DMS153 (cell line): ENCODE measurements at places on chromosomes 7 and 10.

GRCh38 chr7:90678986-90679385 is 82.9 kb downstream of the CDK14 start:
- DNase-seq = no peak

DNA sequence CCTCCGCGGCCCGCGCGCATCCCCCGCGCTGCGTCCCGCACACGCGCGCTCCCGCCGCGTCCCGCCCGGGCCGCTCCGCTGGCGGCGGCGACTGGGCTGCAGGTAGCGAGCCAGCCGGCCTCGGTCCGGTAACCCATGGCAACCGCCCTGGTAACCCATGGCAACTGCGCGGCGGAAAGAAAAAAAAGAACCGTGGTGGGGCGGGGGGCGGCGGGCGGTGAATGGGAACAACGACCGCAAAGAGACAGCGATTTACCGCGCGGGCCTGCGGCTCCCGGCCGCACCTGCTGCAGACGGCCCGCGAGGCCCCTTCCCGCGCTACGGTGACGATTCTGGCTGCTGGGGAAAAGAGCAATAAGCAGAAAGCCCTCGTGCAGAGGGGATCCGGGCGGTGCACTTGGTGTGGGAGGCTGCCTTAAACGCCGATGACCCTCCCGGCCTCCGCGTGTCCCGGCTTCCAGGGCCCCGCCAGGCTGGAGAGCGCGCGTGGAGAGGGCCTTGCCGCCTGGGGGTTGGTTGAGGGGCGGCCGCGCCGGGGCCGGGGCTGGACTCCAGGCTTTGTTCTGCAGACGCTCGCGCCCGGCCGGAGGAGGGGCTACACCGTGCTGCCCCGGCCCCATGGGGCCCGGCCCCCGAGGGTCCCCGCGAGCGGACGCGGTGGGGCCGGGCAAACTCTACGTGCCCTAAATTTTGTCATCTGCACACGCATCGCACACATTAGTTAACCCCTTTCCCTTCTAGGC is 84.7 kb downstream of the SNX10 start:
- DNase-seq = peak; percentile 65

GRCh38 chr10:126776168-126776567 is 105.7 kb upstream of the C10orf90 start:
- no peak for DNase-seq

DNA sequence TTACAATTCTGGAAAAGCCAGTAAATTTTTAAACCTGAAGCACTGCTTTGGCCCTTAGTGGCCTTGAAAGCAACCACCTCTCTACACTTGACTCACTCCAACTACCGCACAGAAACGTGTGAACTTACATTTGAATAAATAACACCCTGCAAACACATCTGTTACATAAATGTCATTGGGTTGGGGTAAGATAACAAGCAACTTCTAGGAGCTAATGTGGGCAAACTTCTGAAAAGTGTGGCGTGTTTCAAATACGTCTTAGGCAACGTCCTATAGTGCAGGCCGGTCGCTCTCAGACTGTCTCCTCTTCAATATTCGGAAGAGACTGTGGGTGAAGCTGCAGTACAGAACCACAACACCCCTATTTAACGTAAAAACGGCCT is 474 bp downstream of the ORC5 start:
- DNase-seq = no peak

DNA sequence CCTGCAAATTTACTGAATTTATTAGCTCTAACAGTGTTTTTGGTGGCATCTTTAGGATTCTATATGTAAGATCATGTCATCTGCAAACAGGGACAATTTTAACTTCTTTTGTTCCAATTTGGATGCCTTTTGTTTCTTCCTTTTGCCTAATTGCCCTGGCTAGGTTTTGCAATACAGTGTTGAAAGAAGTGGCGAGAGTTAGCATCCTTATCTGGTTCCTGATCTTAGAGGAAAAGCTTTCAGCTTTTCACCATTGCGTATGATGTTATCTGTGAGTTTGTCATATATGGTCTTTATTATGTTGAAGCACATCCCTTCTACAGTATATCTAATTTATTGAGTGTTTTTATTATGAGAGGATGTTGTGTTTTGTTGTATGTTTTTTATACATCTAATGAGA is 301.4 kb downstream of the PTPRN2 start:
- DNase-seq = no peak

DNA sequence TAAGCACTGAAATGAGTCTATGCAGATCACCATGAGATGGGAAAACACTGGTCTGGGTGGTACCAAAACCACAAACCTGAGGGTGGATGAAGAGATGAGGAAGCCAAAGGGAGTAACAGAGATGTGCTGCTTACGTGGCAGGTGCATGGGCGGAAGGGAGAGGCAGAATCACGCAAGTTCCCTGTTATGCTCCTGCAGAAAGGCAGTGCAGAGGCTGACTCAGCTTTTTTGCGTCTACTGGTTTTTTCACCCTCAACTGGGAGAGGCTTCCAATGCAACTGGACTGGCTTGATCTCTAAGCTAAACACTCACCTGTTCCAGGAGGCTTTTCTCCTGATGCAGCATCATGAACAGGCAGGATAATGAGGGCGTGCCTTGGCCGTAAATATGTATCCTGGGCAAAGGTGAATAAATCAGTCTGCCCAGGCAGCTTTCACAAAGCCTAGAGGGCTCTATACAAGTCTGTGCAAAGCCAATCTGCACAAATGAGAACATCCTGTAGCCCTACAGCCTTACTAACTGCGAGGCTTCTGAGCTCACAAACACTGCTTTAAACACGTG is 95.4 kb upstream of the AFAP1L2 start:
- DNase-seq = peak; percentile 93

- no peak for DNase-seq
Measured at GRCh38 chr7:35430547-35431153, 176.8 kb upstream of the TBX20 start.

GRCh38 chr10:104640339-104641186 is 527 bp upstream of the SORCS3 start:
- no peak for DNase-seq

- DNase-seq = no peak
Measured at GRCh38 chr10:103493362-103493915, at the start of gene NEURL1. Gene NEURL1, plus strand, starts transcription at chr10:103493705. Its CDS starts 683 bp downstream, at chr10:103494388.

- DNase-seq = peak; percentile 61
Measured at GRCh38 chr7:103447073-103447960, 1.3 kb upstream of the SLC26A5 start.

- DNase-seq = no peak
Measured at GRCh38 chr10:114173603-114173920, 441 bp downstream of the CCDC186 start.

GRCh38 chr7:73544678-73545077 is 12.8 kb downstream of the BCL7B start:
- no peak for DNase-seq

DNA sequence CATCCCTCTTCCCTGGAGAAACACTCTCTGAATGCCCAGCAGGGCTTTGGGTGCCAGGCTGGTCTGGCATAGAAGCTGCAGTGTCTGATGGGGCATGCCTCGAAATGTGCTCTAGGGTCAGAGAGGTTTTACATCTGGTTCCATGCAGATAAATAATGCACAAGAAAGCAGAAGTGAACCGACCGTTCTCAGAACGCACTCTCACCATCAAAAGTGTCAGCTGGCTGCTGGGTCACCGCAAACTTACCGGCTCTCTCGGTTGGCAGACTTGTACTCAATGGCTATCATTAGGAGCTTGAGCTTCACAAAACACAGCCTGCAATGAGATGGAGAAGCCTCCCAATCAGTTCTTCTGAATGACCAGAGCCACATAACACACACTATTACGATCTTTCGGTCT is 610.0 kb downstream of the KCNMA1 start:
- no peak for DNase-seq

DNA sequence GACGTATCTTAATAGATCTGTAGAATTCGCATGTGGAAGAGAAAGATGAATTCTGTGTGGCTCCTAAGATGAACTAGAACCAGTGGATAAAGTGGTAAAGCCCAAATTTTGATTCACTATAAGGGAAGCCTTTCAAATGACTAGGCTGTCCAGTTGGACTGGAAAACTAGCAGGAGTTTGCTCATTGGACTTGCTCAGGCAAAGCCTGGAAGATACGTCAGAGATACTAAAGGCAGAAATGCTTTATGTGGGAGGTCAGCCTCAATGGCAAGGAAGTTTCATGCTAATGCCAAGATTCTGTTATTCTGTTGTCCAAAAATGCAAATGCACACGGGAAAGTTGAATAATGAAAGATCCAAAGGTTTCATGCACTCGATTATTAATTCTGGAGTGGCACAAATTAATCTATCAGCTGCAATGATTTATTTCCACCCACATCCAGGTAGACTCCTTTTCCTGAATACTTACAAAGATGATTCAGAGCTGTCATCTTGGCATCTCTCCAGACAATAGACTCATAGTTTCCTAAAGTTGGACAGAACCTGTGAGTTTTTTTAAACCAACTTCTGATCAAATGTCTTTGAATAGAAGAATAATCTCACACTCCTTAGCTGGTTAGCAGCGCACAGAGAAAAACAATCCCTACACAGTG is 20.5 kb upstream of the PPP1R3C start:
- DNase-seq = no peak

- peak; percentile 39 for DNase-seq
Measured at GRCh38 chr7:5481241-5482019, 57.8 kb upstream of the TNRC18 start.

DNA sequence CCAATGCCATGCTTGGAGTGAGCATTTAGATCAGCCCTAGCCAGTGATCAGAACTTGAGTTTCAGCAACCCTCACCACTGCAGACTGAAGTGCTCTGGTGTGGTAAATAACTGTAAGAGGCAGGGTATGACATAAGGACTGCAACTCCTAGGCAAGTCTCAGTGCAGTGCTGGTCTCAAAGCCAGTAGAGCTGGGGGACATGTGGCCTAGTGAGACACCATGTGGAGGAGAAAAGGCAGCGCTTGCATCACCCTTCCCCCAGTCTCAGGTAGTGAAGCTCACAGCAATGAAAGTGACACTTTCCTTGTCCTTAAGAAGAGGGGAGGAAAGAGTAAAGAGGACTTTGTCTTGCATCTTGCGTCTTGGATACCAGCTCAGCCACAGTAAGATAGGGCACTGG is 386.8 kb upstream of the POT1 start:
- no peak for DNase-seq

GRCh38 chr7:2932402-2933251 is 88.5 kb upstream of the GNA12 start:
- DNase-seq = no peak

- DNase-seq = no peak
Measured at GRCh38 chr7:12898004-12898403, 210.6 kb downstream of the ARL4A start.

DNA sequence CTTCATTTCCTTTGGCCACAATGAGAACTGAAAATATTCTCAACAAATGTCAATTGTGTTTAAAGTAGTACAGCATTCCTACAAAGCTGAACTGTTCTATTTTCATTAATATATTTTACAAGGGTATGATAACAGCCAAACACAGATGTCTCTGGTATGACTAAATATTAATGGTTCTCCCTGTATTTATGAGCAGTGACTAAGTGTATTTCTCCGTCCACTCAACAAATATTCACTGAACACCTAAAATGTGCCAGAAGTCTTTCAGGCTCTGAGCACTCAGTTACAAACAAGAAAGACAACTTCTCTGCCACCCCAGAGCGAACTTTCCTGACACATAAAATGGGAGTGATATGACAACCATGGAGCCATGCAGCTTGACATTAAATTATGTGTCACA is 135.6 kb downstream of the VPS41 start:
- DNase-seq = no peak

DNA sequence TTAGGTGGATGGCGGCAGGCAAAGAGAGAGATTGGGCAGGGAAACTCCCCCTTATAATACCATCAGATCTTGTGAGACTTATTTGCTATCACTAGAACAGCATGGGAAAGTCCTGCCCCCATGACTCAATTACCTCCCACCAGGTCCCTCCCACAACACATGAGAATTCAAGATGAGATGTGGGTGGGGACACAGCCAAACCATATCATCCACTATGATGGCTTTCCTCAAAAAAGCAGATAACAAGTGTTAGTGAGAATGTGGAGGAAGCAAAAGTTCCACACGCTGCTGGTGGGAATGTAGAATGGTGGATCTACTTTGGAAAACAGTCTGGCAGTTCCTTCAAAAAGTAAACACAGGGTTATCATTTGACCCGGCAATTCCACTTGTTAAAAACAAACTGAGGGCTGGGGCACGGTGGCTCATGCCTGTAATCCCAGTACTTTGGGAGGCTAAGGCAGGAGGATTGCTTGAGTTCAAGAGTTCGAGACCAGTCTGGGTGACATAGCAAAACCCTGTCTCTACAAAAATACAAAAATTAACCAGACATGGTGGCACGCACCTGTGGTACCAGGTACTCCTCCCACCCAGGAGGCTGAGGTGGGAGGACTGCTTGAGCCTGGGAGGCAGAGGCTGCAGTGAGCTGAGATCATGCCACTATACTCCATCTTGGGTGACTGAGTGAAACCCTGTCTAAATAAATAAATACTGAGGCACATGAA is 161.4 kb upstream of the EEPD1 start:
- DNase-seq = no peak

DNA sequence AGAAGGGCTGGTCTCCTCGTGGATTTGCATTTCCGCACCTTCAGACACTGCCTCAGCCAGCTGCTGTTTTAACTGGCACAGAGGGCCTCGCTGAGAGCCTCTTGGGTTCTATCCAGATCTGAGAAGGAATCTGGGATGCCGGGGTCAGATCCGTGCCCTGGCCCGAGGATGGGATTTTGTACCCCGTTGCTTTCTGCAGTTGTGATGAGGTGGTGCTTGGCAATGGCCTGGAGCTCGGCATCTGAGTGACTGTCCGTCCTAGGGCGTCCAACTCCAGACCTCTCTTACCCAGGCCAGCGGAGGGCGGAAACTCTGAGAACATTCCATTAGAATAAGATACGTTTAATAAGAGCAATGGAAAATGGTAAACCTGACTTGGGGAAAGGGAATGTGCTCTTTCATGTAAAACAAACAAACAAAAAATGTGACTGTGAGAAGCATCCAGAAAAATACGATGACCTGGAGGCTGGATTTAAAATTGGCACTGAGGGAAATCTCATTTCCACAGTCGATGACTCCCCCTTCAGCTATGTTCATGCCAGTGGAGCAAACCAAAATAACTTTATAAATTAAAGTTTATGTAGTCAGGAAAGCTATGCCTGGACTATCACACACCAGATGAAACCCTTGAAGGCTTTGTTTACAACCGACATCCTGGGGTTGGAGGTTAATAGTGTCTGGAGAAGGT is 39.6 kb downstream of the GRK5 start:
- peak; percentile 44 for DNase-seq

DNA sequence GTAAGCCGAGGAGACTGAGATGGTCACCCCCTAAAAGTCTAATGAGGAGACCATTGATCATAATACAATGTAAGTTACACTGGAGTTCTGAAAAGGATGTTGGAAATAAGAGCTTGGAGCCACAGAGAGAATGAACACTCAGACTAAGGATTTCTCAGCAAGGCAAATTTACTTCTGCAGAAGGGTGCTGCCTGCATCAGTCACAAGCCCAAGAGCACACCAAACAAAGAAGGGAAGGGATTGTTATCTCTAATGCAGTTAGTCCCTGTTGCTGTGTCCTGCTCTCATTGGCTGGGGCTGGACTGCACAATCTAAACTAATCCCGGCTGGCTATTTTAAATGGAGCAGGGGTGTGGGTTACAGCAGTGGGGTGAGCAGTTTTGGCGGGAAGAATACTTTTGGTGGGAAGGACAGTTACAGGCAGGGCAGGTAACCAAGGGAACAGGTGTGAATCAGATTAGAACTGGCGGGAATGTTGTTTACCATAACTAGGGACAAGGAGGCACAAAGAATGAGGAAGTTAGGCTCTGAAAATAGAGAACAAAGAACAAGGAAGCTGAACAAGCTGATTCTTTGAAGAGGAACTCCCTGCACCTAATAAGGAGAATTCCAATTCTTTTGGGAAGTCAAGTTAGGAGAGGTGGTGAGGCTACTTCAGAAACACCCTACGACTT is 30.3 kb upstream of the TRIM24 start:
- DNase-seq = no peak
